Epithelial cell of prostate (primary cell): ENCODE measurements at places on chromosomes 2 and 18.

DNA sequence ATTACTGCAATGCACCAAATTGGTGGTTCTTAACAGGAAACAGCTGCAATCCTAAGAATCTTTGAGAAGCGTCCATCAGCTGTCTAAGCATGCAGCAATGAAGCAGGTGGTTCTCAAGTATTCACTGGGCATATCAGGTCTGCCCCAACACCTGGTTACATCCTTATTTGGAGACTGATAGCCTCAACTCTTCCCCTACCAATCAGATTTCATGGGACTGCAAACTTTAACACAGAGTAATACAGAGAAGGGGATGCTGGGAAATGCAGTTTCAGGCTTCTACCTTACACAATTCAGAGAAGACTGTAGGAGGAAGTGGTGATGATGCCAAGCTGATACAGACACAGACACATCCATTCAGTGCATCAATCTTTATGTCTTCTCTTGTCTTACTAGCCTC is 240.5 kb downstream of the BCL2 start:
- no peak for DNase-seq

DNA sequence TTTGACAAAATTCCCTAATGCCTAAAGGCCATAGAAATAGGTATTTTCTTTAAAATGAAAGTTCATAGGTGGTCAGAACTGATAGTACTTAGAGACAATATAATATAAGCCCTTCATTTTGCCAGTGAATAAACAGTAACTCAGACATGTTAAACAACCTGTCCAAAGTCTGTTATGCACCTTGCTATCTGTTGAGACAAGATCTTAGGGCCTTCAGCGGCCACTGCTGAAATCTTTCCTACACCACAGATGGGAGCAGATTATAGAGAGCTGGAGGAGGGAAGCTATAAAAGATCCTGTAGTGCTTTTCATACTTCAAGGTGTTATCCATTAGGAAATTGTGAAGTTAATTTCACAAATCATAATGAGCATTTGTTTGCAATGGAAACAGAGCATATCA is 13.8 kb downstream of the CERKL start:
- no peak for DNase-seq

DNA sequence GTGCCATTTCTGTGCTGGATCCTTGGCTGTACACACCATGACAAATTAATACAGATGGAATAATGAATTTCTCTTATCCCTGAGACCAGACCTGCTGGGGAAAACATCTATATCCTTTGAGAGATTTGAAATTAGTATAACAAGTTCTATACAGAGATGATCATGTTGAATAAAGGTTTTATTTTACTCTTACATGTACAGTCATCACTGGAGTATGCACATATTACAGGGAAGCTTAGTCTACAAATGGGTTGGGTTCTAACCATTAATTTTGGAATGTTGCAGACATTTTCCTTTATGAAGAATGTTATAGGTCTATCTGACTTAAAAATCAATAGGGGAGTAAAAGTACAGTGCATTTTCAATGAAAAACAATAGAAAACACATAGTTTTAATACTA is 29.9 kb upstream of the MMADHC start:
- DNase-seq: no peak

GRCh38 chr18:46711444-46711863 is 45.4 kb downstream of the ST8SIA5 start:
- no peak for DNase-seq
